Upper lobe of left lung (tissue), 6 donors: ENCODE measurements at places on chromosomes 2 and 18.

GRCh38 chr2:85673716-85674375, 5.8 kb upstream of the SFTPB start:
- DNase-seq = no peak

- no peak for DNase-seq
Measured at GRCh38 chr2:25250331-25251070, 82.1 kb upstream of the POMC start.

GRCh38 chr2:176991411-176991810, 221.2 kb upstream of the HNRNPA3 start:
- DNase-seq = no peak

- no peak for DNase-seq
Measured at GRCh38 chr2:237571551-237571950, 5.2 kb downstream of the PRLH start.

- DNase-seq = no peak
Measured at GRCh38 chr18:45282101-45282812, 333.0 kb upstream of the SLC14A2 start.

- DNase-seq = no peak
Measured at GRCh38 chr2:217151509-217152206, 291.8 kb upstream of the TNP1 start.
